ENCODE measurements at places on chromosomes 2 and 18. TPM values are rescaled to one million over a fixed set of nuclear protein-coding genes. Genes with fewer than 3 reads are reported as not detected.

Gene ZNF521
- total RNA-seq = 149 TPM

Gene CHST10
- 7.6 TPM for total RNA-seq

Gene G6PC2
- total RNA-seq = not detected

Gene RNF125
- 3.9 TPM for total RNA-seq

Gene LINC00305
- total RNA-seq = not detected

Gene COL3A1
- total RNA-seq = 6.9 TPM

Gene CCDC141
- 3.7 TPM for total RNA-seq

Gene VAPA
- total RNA-seq = 203 TPM

Gene TEKT4
- not detected for total RNA-seq

Gene LRRC30
- not detected for total RNA-seq

Gene CTAGE1
- total RNA-seq = not detected

Gene LCT
- under 0.01 TPM for total RNA-seq

Gene CAPN14
- total RNA-seq = 0.09 TPM

Gene ASTL
- total RNA-seq = not detected

Gene ASIC4
- not detected for total RNA-seq

Gene SLC23A3
- 0.54 TPM for total RNA-seq

Gene ARHGEF33
- under 0.01 TPM for total RNA-seq

Gene FSHR
- total RNA-seq = not detected

Gene GRB14
- total RNA-seq = 0.34 TPM

Gene SERPINB7
- 0.22 TPM for total RNA-seq

Gene GALR1
- not detected for total RNA-seq

Gene PRSS56
- total RNA-seq = not detected

Gene INHA
- not detected for total RNA-seq

Gene ACSL3
- total RNA-seq = 117 TPM

Gene ANKRD36C
- 43.1 TPM for total RNA-seq

Gene ITPRIPL1
- 3.3 TPM for total RNA-seq

Gene GATA6
- 0.17 TPM for total RNA-seq

Gene GAL3ST2
- not detected for total RNA-seq

Gene OXER1
- not detected for total RNA-seq

Gene CD8B
- total RNA-seq = not detected

Gene MYO7B
- total RNA-seq = 0.11 TPM

Gene CNGA3
- not detected for total RNA-seq

Gene OTOS
- not detected for total RNA-seq

All from dermis lymphatic vessel endothelial cell (primary cell).